ENCODE measurements at places on chromosomes 2 and 18.

DNA sequence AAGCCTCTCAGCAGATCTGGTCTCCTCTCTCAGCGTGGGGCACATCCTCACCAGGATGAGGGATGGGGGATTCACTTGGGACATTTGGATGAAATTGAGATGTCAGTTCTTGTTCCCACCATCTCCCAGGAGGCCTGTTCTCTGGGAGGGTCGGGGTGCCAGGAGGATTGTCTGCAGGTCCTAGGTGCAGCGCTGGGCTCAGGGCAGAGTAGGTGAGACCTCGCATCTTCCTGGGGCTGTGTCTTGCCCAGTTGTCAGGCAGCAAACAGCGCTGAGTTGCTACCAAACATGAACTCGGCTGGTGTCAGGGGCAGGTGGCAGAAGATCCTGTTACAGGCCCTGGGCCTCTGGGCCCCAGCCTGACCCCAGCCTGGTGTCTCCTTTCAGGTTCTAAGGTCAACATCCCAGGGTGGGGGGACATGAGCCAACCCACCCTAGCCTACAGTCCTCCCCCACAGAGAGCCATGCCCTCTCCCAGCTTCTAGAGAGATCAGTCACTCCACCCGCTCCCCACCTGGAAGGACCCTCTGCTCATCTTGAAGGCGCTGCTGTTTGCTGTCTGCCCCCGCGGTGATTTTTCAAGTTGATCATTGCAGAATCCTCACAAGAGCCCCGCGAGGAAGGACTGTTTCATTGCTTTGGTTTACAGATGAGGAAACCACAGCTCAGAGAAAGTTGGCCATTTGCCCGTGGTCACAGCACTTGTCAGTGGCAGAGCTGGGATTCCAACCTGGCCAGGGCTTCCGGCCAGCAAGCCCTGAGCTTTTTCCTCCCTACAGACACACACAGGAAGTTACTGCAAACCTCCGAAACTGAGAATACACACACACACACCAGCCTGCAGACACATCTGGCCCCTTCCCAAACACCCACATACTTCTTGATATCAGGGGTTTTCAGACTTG is 83.9 kb downstream of the STPG4 start:
- peak; percentile 89 for DNase-seq

DNA sequence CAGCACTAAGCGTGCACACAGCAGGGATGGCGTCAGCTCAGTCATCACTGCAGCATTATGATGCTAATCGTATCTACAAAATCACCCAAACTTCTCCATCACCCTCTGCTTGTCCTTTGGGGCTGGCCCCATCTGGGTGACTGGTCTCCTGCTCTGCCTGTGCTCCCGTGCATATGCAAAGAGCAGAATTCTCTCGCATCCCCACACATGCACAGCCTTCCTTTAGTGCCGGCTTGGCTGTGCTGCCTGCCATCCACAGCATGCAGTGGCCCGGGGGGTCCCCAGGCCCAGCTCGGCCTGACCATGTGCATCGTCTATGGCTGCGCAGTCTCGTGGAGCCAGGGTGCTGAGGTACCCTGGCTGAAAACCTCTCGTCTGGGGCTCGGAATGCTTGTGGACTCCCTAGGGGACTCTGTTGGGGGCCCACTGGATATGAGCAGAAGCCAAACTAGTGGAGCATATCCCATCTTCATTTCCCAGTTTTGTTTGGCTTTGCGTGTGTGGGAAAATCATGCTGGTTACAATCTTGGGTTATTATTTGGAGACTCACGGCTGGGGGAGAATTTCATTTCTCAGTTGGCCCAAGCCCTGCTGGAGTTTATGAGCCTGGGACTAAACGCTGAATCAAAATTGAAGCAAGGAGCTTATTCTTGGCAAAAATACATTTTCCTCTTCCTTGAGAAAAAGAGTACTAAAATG is 70.9 kb upstream of the HS6ST1 start:
- no peak for DNase-seq

- DNase-seq = no peak
Measured at GRCh38 chr2:81974216-81974615, 1669.7 kb upstream of the LRRTM1 start.

DNA sequence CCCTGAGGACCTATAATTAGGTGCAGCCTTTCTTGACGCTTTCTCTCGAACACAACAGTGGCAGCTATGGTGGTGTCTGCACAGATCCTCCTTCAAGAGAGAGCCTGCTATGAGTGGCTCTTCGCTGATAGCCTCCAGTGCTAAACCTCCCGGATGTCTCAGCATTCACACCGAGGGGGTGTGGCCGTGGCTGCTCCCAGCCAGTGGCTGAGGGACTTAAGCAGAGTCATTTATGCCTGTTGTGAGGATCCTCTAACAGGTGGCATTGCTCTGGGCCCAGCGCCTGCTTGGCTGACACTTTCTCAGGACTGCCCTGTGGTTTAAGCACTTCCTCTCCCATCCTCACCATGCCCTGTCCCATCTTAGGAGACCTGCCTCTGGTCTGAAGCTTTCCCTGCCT is 592.0 kb upstream of the LRRTM1 start:
- DNase-seq = no peak

DNA sequence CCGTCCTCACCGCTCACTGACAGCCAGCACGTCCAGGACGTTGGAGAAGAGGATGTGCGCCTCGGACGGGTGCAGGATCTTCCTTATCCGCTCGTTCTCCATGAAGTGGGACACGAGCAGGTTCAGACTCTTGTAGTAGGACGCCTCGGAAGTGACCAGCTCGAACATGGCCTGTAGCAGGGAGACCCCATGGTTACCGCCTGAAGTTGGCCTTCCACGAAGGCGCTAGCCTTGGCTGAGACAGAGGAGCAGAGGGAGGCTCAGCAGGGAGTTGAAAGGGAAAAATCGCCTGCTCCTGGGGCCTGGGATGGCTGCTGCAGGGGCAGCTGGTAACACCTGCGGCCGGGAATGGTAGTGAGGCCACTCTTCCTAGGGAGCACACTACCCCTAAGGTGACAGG is 24.7 kb downstream of the SNORC start:
- DNase-seq = no peak

- DNase-seq = no peak
Measured at GRCh38 chr2:120653046-120653445, 82.6 kb upstream of the GLI2 start.

GRCh38 chr2:226040344-226040900 is 640.9 kb downstream of the NYAP2 start:
- no peak for DNase-seq

DNA sequence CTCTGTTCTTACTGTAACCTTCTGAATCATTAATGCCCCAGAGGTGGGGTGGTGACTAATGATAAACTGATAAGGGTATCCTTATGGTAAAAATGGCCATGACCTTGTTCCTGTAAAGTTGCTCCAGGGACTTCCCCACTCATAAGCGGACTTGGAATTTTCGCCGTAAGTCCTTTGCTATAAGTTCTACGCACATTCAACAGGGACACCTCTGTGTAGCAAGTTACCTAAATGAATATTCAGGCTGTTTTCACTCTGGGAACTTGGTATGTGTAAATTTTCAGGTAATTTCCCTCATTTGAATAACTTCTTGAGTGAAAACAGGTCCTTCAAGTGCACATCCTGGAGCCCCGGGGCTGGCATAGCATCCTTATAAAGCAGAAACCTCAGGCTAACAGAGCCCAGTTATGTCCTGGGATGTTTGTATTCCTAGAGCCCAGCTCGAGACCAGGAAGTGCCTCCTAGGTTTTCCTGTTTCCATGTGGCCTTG is 9.4 kb upstream of the AGFG1 start:
- DNase-seq = no peak

DNA sequence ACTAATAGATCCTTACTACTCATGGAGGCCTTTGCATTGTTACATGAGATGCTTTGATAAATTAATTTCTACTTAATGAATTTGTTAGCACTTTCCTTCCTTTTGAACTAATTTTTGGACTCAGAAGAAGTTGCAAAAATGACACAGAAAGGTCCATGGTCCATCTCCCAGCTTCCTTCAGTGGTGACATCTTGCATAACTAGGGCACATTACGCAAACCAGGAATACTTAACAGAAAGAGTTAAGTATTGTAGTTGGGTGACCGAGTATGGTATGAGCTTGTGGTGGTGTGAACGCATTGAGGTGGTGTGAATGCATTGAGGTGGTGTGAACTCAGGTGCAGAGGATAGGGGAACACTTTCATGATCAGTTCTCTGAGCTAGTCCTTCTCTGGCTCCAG is 151.1 kb upstream of the TWIST2 start:
- DNase-seq = no peak

GRCh38 chr2:231769170-231770136 is 11.6 kb downstream of the PDE6D start:
- no peak for DNase-seq

GRCh38 chr18:37654731-37655369 is 89.3 kb upstream of the CELF4 start:
- no peak for DNase-seq

GRCh38 chr18:498931-499775 is 1.3 kb downstream of the COLEC12 start:
- no peak for DNase-seq

DNA sequence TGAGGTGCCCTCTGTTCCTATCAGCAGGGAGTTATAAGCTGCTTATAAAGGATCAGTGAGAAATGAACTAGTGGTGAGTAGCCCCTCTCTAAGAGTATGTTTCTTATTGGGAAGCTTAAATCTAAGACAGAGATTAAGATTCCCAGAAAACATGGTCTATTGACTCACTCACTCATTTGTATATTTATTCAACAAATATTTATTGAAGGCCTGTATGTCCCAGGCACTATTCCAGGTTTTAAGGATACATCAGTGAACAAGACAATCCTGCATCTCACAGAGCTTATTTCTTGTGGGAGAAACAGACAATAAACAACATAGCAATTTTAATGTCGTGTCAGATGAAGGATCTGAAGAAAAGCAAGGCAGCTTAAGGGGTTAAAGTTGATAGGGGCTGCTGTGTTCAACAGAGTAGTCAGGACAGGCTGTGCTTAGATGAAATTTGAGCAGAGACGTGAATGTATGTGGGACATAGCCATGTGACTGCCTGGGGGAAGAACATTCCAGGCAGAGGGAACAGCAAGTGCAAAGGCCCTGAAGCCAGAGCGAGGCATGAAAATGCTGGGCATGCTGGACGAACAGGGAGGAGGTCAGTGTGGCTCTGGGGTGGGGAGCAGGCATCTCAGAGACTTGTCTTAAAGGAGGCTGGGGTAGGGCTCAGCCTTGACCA is 14.8 kb upstream of the PSD4 start:
- no peak for DNase-seq

GRCh38 chr2:204325468-204325867 is 219.8 kb upstream of the PARD3B start:
- peak; percentile 54 for DNase-seq

DNA sequence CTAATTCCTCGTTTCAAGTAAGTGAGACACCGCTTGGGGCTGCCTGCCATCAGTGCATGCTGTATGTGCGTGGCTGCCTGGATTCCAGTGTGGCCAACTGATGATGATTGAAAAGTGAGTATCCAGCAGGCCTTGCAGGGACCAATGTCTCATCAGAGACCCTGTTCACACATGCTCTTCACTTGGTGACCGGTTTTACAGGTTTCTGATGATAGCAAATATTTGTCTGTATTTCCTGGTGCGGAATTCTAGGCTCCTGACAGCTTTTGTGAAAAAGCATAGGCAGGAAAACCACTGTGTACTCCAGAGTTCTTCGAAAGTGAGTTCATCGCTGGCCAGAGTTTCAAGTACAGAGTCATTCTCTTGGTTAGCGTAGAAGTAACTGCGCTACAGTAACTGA is 13.8 kb upstream of the YWHAQ start:
- no peak for DNase-seq

DNA sequence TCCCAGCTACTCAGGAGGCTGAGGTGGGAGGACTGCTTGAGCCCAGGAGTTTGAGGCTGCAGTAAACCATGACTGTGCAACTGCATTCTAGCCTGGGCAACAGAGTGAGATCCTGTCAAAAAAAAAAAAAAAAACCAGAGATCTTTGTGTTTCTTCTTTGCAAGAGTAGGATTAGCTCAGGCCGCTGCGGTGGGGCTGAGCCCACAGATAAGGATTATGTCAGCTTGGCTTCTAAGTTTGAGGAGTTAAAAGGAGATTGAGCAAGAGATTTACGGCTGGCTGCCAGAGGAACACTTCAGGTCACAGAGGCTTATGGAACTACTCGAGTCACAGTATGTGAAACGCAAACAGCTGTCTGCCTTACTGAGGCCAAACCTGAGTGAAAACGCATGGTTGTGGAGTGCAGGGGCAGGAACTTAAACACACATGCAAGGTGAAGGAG is 146.7 kb upstream of the L3MBTL4 start:
- peak; percentile 65 for DNase-seq

GRCh38 chr18:10872304-10872703 is 277.1 kb downstream of the PIEZO2 start:
- DNase-seq = no peak

GRCh38 chr2:144267239-144267638 is 252.7 kb downstream of the ZEB2 start:
- no peak for DNase-seq

- DNase-seq = no peak
Measured at GRCh38 chr2:120743657-120744056, 8.0 kb downstream of the GLI2 start.

DNA sequence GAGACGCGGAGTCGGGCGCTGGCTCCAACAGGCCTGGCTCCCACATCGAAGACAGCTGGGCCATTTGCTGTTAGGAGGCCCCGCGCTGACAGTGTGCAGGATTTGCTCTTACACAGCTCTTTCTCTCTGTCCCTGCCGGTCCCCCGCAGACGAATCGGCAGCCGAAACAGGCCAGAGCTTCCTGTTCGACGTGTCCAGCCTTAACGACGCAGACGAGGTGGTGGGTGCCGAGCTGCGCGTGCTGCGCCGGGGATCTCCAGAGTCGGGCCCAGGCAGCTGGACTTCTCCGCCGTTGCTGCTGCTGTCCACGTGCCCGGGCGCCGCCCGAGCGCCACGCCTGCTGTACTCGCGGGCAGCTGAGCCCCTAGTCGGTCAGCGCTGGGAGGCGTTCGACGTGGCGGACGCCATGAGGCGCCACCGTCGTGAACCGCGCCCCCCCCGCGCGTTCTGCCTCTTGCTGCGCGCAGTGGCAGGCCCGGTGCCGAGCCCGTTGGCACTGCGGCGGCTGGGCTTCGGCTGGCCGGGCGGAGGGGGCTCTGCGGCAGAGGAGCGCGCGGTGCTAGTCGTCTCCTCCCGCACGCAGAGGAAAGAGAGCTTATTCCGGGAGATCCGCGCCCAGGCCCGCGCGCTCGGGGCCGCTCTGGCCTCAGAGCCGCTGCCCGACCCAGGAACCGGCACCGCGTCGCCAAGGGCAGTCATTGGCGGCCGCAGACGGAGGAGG is 3.5 kb downstream of the GDF7 start:
- DNase-seq = no peak

- no peak for DNase-seq
Measured at GRCh38 chr2:118971245-118972122, 29.5 kb downstream of the MARCO start.

- no peak for DNase-seq
Measured at GRCh38 chr18:45854036-45854586, 28.6 kb downstream of the SIGLEC15 start.

GRCh38 chr2:8234253-8234652 is 447.6 kb upstream of the ID2 start:
- DNase-seq = no peak

DNA sequence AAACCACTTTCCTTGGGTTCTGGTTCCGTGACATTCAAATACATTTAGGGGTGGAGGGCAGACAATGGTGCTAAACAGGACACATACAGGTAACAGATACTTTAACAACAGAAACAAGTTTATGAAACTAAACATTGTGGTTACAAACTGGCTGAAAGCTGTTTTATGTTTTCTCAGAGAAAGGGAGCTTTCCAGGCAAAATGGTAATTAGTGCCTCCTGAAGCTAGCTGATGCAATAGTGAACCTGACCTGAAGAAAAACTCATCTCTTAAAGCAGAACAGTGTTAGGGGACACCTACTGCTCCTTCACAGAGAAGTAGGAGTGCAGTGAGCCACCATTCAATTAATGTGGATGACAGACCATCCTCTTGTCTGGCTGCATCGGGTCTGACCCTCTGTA is 138.9 kb downstream of the CCDC148 start:
- DNase-seq = no peak

Data from left cardiac atrium (tissue), 4 donors.